ENCODE measurements at places on chromosomes 3 and 15.
A peak's percentile ranks its signal among the peaks of the same experiment; 100 is the strongest.

- DNase-seq: no peak
These were observed 378.1 kb downstream of the NSUN3 start for GRCh38 chr3:94440767-94441493.

DNA sequence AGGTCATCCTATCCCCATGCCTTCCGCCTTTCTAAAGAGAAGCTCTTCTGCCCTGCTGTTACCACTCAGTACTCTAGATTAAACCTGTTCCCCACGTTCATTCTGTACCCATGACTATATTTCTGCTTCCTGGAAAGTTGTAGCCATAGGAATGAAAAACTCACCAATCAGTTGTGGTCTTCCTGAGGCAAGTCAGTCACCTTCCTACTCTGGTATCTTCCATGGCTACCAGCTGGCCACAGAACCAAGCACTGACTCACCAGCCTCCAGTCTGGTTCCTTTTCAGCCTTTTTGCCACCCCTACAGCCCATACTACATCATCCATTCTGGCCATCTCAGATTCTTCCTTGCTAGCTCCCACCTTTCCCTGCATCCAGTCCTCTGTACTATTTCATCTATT lies 46.4 kb downstream of the TMEM44 start:
- no peak for DNase-seq

GRCh38 chr3:138434276-138434874 lies at the start of gene ESYT3:
TSS of gene ESYT3 (plus strand) at chr3:138434616. CDS start at chr3:138434799, 183 bp downstream.
- DNase-seq: peak; percentile 88

GRCh38 chr15:61835029-61835428 lies 225.2 kb downstream of the VPS13C start:
- DNase-seq: no peak

GRCh38 chr3:36776436-36776835 lies 12.1 kb upstream of the DCLK3 start:
- DNase-seq: no peak

GRCh38 chr3:60591267-60591666 lies 660.0 kb downstream of the FHIT start:
- DNase-seq: no peak

GRCh38 chr3:54421943-54422342 lies 299.6 kb downstream of the CACNA2D3 start:
- DNase-seq: peak; percentile 90

DNA sequence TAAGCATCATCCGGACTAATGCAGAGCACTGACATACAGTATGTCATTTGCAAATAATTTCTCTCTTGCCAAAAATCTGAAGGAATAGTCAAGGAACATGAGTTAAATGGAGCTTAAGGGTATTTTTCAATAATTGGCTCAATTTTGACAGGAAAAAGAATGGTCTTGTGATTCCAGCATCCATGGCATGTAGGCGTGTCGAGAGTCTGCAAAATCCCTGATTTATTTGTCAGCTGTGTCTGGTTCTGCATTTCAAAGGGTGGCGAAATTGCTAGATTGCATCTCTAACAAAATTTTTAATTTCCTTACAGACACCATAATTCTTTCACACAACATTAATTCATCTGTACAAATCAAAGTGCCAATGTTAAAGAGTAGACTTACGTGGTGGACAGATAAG lies 65.4 kb upstream of the TBC1D23 start:
- DNase-seq: no peak

GRCh38 chr3:22236490-22237270 lies 485.7 kb upstream of the ZNF385D start:
- DNase-seq: no peak

DNA sequence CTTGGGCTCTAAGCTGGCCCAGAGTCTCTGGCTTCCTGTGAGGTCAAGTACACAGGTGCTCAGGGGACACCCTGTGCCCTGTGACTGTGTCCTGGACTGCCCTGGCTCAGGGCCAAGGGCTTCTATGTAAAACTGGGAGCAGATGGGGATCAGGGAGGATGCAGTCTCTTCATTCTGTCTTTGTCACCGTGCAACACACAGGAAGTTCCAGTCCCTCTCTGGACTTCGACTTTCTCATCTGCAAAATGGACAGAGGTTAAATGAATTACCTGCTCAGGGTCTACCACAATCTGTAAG lies 61.9 kb upstream of the TLE3 start:
- peak; percentile 24 for DNase-seq

DNA sequence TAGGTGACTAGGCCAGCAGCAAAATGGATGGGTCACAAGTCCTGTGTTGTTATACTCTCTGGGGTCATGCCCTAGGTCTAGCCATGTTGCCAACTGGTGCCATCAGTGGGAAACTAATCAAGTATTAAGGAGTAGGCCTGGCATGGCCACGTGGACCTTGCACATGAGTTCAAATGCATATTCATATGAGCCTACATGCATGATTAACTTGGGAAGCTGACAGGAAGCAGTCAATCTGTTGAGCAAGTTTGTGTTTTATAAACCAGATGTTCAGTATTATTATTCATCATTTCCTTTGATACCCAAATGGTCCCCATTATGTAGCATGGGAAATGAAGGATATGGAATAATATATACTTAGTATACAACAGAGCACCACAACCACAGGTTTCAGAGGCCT lies 95.0 kb downstream of the LRTM1 start:
- DNase-seq: no peak

GRCh38 chr3:34218706-34219385 lies 420.4 kb downstream of the PDCD6IP start:
- DNase-seq: no peak

DNA sequence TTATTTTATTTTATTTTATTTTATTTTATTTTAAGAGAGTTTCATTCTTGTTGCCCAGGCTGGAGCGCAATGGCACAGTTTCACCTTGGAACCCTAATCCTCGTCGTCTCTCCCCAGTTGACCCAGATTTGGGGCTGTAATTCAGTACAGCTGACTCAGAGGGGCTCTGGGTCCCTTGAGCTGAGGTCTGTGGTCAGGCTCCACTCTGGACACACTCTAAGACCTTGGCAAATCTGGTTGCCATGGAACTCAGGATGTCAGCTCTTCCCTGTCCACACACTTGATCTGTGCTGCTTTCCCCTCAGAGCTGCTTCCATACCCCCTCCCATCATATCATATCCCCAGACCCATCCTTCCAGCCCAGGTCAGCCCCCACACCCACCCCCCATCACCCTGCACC lies 675 bp upstream of the CYP11A1 start:
- DNase-seq: no peak

- DNase-seq: no peak
These were observed 25.4 kb downstream of the KY start for GRCh38 chr3:134625462-134625861.

- DNase-seq: no peak
These were observed 616.9 kb upstream of the GBE1 start for GRCh38 chr3:82378392-82378791.

DNA sequence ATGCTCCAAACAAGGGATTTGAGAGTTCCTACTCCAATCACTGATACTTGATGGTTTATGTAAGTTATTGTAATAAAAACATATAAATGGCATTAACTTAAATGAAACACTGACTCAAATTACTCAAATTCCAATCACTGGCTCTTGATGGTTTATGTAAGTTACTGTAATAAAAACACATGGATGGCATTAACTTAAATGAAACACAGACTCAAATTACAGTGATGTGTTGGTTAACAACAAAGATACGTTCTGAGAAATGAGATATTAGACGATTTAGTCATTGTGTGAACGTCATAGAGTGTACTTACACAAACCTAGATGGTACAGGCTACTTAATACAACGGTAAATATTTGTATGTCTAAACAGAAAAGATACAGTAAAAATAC lies 6.6 kb downstream of the MOBP start:
- DNase-seq: no peak

- DNase-seq: no peak
These were observed 18.7 kb upstream of the TJP1 start for GRCh38 chr15:29840926-29841325.

- no peak for DNase-seq
These were observed 101.6 kb upstream of the PRR23E start for GRCh38 chr3:127091376-127091775.

Measured in NCI-H1417 (cell line).